Activated naive CD4-positive, alpha-beta T cell treated with Interleukin-2 at 50 U/mL for 16 hours (primary cell): ENCODE measurements at places on chromosomes 7 and 10.

DNA sequence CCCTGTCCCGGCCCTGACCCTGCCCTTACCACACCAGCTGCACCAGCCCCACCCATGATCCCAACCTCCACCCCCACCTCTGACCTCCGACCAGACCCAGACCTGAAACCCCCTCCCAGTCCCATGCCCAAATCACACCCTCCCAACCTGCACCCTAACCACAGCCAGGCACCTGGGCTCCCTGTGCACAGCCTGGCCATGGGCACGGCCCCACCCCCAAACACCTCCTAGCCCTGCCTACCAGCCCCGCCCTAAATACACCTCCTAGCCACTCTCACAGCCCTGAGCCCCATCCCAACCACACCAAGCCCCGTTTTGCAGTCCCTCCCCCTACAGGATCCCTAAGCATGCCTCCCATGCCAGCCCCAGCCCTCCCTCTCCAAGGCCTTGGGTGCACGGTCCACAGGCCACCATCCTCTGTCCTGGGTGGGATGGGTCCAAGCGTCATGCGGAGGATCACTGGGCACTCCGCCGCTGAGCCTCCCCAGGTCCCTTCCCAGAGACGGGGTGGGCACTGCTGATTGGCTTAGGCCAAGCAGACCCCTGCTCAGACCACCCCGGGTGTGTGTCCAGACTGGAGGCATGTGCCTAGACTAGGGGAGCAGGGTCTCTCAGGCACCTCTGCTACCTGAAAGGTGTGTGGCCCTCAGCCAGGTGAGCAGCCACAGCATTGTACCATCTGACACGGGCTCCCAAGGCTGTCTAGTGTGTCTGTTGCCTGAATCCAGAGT, 30.1 kb downstream of the INSIG1 start:
- DNase-seq: no peak

DNA sequence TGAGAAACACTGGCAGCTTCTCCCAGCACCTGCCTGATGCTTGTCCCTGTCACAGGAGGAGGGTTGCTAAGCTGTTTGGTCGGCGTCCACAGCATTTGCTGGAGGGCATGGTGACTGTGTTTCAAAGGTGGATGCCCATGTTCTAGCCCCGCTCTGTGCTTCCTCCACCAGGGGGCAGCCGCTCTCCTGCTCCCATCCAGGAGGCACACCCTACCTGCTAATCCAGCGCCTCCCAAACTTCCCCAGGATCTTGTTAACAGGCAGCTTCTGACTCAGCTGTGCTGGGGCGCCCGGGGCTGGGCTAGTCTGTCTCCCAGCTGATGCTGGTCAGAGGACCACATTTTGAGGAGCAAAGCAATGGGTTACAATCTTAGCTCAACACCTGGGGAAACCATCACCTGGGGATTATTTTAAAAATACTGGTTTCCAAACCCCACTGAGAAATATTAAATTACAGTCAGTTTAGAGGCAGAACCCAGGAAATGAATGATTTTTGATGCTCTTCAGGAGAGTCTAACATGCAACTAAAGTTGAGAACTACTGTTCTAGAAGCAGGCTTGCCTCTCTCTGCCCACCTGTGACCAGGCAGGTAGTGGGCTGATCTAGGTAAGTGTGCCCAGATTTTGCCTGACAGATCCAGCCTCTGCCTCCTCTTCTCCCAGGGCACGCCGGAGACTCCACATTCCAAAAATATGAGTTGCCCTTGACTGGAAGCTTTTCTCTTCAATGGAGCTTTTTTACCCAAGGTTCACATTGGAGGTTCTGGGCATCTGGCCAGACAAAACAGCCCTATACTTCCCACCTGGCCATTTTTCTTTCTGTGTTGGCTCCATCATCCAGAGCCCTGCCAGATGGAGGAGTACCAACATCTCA, 92.7 kb upstream of the GPR26 start:
- DNase-seq: peak; percentile 27

DNA sequence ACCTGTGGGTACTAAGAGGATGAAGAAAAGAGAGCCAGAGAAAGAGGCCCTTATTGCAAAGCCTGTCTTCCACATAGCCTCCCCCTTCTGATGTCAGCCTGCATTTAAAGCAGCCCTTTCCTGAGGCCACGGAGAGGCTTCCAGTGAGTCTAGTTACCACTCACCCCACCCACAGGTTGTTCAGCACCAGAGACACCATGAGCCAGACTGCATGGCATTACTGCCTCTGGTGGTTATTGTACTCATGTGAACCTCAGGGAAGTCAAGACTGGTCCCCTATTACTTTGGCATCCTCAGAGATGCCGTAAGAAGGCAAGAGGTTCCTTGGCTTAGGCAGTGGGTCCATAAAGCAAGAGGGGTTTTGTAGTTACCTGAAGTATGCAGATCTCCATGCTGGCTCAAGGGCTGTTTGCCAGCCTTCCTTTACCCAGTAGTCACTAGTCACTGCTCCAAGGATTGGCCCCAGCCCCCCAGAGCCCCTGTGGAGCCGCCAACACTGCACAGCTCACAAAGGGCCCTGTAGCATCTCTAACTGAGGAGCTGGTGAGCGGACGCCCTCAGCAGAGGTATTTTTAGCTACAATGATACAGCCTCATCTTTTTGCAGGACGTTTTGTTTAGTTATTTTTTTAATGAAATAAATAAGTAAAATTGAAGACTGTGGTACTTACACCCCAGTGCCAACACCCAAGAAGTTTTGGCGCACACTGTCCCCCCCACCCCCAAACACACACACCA, 20.7 kb downstream of the LRRC4 start:
- no peak for DNase-seq

DNA sequence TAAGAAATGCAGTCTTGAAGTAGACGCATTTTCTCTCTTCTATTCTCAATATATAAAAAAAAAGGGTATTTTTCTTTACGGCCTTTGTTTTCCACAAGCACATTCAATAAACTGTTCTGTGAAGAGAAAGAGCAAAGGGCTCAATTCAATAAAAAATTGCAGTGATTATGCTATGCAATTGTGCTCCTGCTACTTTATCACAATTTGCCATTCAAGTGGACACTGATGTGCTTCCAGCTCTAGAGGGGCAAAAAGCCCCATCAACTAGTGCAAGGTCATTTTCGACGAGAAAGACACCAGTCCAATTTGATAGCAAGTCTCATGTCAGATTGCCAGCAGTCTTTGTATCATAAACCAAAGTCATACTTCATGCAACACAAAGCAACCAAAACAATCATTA, 82.6 kb upstream of the THSD7A start:
- no peak for DNase-seq

DNA sequence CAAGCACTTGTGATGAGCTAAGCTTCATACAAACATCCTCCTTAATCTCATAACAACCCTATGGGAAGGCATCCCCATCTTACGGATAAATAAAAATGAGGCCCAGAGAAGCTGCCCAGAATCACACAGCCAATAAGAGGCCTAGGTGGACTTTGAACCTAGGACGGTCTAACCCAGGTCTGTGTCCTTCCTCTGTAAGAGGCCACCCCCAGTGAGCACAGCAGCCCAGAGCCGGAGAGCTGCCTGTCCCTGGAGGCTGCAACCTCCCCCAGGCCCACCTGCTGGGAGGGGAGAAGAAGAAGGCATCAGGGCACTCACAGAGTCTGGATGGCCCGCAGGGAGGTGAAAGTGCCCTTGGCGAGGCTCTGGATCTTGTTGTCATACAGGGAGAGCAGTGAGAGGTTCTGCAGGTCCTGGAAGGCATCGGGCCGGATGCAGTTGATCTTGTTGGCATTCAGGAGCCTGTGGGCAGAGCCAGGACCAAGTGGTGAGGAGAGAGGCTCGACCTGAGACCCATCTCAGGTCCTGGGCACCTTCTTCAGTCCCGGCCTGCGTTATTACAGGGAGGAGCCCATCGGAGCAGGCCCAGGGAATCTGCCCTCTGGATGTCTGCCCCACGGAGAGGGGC, 129.6 kb downstream of the SLIT1 start:
- no peak for DNase-seq

- DNase-seq: peak; percentile 24
These were observed 98.2 kb upstream of the PDGFA start for GRCh38 chr7:617614-618538.

- DNase-seq: no peak
These were observed 22.9 kb downstream of the PANK1 start for GRCh38 chr10:89622151-89622550.

DNA sequence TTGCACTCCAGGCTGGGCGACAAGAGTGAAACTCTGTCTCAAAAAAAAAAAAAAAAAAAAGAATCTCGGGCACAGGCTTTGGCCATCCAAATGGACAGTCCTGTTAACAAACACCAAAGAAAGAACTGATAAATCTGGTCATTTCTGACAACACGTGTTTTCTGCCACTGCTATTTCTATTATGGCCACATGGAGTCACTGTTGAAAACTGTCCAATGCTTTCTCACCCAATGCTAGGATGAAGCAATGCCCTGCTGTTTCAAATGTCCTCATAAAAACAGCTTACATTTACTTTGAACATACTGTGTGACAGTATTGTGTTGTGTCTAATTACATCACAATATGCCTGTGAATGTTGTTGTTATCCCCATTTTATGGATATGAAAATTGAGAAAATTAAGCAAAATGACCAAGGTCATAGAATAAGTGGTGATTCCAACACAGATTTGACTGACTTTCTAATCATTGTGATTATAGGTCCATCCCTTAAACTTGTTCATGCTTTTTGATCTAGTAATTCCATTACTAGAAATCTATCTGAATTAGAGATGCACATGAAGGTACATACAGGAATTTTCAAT, 19.9 kb upstream of the MAP3K8 start:
- no peak for DNase-seq

DNA sequence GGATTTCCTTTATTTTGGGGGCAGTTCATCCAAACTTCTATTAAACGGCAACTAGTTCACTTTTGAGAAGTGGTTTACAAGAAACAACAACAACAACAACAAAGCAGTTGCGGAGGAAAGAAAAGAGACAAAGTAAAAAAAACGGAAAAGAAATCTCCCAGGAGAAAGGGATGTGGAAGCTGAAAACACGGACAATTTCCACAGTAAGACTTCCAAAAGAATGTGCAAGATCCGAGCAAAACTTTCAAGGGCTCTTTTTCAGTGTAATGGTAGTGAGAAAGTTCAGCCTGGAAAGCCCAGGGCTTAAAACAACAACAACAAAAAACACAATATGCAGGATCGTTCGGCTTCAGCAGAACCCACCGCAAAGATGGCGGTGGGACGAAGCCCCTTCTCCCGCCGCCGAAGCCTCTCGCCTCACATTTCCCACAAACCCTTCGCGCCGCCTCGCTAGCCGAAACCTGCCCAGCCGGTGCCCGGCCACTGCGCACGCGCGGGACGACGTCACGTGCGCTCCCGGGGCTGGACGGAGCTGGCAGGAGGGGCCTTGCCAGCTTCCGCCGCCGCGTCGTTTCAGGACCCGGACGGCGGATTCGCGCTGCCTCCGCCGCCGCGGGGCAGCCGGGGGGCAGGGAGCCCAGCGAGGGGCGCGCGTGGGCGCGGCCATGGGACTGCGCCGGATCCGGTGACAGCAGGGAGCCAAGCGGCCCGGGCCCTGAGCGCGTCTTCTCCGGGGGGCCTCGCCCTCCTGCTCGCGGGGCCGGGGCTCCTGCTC, at the start of gene TNKS2:
Gene TNKS2 (plus strand): TSS at position 553 of the 775 bp plus-strand sequence. CDS start 265 bp downstream, outside the sequence.
- peak; percentile 91 for DNase-seq

DNA sequence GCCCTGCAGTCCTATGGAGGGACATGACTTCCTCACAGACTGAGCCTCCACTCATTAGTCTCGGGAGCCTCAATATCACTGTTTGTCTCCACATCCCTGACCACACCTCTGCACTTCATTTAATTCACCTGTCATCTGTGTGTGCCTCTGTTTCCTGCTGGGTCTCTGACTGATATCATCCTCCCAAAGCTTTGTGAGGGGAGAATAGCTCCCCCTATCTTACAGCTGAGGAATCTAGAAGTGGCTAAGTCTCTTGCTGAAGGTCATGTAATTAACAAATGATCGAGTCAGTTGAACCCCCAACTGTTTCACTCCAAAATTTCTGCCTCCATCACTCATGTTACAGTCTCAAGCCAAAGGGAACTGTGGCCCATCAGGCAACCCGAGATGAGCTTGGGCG, 5.5 kb upstream of the CPXM2 start:
- no peak for DNase-seq

GRCh38 chr7:36303202-36304098, 86.2 kb upstream of the ANLN start:
- no peak for DNase-seq

DNA sequence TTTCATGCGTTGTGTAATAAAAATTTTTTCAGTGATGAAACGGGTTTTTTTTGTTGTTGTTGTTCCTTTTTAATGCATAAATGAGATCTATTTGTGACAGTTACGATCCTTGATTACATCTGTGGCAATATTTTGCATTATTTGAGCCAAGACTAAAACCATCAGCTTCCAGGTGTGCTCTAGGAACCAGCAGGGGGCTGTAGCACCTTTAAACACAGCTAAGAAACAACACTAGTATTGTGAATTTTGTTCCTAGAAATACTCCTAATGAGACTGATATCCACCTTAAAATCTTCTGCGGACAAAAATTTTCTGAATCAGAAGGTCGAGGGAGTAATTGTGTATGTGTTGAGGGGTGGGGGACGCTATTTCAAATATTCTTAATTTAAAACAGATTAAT, 52.6 kb downstream of the FGFBP3 start:
- DNase-seq: no peak

DNA sequence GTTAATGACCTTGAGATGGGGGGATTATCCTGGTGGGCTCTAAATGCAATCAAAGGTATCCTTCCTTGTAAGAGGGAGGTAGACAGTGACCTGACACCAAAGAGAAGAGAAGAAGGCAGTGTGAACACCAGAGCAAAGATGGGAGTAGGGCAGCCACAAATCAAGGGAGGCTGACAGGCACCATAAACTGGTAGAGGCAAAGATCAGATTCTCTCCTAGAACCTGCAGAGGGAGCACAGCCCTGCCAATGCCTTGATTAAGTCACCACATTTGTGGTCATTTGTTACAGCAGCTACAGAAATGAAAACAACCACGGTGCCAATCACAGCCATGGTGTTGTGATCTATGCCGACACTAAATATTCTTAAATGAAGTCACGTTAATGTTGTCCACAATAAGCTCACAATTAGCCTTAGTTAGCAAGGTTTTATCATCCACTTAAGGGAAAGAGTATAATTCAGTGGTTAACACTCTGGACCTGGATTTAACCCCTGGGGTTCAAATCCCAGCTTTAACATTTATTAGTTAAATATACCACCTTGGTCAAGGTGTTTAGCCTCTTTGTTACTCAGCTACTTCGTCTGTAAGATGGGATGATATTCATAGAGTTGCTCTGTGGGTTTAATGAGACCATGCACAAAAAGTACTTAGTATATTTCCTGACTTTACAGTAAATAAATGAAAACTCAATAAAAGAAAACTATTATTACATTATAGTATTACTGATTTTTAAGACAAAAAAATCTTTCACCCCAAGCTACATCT, 70.8 kb downstream of the SGMS1 start:
- DNase-seq: peak; percentile 35

DNA sequence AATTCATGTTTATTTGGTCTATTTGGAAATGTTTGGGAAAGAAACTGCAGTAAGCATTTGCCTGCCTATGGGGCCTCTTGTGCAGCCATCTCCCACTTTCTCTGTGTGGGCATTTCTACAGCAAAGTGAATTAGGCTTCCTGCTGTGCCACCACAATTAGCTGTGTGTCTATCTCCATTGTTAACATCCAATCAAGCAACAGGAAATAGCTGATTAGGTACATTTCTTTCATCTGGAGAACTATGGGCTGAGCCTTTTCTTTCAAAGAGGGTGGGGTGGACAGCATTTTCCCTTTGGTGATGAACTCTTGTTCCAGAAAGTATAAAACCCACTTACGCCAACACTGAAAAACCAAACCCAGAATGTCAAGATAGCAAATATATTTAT, 640.0 kb downstream of the ACTR3B start:
- no peak for DNase-seq

GRCh38 chr7:12539681-12540080, 30.8 kb upstream of the SCIN start:
- no peak for DNase-seq
